CD4-positive, alpha-beta T cell treated with Interferon alpha-2 for 1 hour (primary cell): ENCODE measurements at places on chromosomes 1 and 21.
A peak's percentile ranks its signal among the peaks of the same experiment; 100 is the strongest.

DNA sequence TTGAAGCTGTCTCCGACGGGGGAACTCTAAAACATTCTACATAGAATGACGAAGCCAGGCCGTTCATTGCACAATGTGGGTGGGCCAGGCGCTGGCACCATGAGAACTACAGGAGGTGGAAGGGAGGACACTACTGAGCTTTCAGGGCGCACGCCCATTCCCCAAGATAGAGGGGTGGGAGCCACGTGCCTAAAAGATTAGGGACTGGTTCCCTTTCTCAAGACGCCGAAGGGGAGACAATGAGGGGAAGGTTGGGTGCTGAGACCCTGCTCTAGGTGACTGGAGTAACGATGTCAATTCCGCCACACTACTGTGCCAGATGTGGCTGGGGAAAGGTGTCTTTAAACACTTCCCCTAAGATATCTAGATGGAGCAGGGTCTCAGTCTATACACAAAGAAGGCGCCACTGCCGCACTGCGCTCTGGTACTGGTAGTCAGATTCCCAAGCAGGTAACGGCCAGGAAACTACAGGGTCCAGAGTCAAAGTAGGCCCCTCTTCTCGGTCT is 782 bp downstream of the CSDE1 start:
- DNase-seq: peak; percentile 27

DNA sequence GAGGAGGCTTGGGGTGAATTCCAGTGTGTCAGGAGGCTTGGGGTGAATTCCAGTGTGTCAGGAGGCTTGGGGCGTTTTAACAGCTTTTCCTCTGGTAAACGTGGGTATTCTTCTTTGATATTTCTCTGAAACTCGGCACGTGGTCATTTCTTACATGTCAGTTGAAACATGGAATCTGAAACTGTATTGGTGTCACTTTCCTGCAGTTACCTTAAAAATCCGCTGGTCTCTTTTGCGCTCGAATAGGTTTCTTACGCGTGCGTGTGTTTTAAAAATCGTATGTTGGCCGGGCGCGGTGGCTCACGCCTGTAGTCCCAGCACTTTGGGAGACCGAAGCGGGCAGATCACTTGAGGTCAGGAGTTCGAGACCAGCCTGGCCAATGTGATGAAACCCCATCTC is 33.5 kb downstream of the PRKCZ start:
- no peak for DNase-seq

- peak; percentile 40 for DNase-seq
Observed at GRCh38 chr1:33455539-33456501, 16.6 kb upstream of the ZSCAN20 start.

DNA sequence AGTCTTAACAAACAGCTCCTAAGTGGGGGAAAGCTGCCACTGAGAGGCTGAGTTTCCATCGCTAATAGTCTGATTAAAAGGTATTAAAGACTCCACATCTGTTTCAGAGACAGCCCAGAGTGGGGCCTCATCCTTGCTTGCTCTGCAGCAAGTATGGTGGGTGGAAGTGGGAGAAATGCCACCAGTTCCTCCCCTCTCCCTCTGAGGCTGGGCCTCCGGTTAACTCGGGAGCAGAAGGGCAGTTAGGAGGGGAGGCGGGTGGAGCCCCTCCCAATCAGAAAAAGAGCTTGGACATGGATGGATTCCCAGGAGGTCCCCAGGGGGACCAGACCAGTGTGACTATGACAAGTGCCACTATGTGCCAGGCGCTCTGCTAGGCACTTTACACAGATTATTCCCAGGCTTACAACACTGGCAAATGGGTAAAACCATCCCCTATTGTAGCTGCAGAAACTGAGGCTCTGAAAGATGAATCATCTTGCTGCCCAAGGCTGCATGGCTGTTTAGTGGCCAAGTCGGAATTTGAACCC is 11.4 kb upstream of the ASCL5 start:
- DNase-seq: no peak

GRCh38 chr1:153805042-153805745 is 30.0 kb downstream of the SLC27A3 start:
- DNase-seq: peak; percentile 87

DNA sequence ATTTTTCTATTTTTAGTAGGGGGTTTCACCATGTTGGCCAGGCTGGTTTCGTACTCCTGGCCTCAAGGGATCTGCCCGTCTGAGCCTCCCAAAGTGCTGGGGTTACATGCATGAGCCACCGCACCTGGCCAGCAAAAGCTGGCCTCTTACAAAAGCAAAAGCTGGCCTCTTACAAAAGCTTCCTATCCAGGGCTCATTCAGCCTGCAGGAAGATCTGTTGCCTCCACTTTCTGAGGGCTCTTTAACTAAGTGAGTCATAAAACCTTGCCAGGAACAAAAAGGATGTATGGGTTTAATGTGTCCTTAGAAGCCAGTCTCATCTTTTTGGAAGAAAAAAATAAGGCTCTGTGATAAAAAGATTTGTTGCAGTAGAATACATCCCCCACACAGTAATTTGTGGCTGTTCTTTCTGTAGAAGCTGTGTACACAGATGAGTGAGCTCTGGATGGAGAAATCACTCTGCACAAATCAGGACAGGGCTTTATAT is 15.0 kb downstream of the HTR1D start:
- no peak for DNase-seq

- DNase-seq: no peak
Observed at GRCh38 chr1:6859415-6860343, 74.4 kb downstream of the CAMTA1 start.

- no peak for DNase-seq
Observed at GRCh38 chr1:2203671-2204414, 9.3 kb upstream of the FAAP20 start.

DNA sequence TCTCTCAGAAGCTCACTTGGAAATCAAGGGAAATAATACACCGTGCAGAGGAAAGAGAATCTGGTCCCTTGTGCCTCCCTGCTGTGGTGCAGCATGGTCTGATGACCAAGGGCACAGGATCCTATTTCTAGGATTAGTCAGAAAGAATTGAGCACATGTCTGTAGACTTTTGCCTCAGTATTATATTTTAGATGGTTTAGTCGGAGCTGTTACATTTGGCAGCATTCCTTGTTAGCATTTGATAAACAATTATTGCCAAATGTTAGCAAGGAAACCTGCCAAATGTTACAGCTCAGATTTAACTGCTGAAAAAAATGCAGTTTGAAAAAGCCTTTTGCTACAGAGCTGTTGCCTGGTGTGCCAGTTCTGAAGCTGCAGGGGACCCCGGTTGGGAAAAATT is 183.5 kb upstream of the DPYD start:
- DNase-seq: no peak

DNA sequence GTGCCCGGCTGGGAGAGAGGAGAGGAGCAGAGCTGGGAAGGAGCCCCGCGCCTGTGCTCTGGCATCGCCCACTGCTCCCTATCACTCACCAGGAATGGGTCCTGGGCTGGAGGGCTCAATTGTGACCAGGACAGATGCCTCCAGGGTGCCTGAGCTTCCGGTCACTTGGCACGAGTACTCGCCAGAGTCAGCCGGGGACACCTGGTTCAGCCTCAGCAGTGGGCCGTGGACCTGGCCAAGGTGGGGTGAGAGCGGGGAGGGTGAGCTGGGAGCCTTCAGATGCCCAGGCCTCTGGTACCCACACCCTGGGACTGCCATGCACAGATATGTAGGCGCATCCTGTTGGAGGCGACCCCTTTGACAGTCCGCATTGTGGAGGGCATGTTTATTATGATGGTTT is 31.1 kb downstream of the LDLRAD2 start:
- no peak for DNase-seq

- no peak for DNase-seq
Observed at GRCh38 chr1:27487966-27488884, 1.7 kb downstream of the WASF2 start.

DNA sequence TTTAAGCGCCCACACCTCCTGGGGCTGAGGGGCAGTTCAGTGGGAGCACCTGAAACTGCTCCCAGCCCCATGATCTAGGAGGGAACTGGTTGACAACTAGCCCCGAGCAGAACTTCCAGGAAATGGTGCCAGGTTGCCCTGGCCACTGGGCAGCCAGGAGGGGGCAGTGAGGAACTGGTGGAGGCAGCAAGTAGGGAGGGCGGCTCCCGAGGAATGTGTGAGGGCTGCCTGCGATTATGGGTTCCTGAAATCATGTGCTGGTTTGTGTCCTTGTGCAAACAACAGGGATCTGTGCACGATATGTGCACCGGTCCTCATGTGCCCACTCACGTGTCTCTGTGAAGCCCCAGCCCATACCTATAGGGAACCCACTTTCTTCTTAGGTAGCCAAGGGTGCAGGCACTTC is 9.9 kb downstream of the GPR3 start:
- DNase-seq: no peak

GRCh38 chr1:119080586-119080985 is 59.9 kb downstream of the WARS2 start:
- no peak for DNase-seq

- DNase-seq: no peak
Observed at GRCh38 chr1:112188611-112189010, 199.1 kb upstream of the KCND3 start.

- no peak for DNase-seq
Observed at GRCh38 chr1:41812453-41812852, 106.3 kb downstream of the HIVEP3 start.

- DNase-seq: no peak
Observed at GRCh38 chr1:159952932-159953331, 1.1 kb downstream of the SLAMF9 start.

- DNase-seq: peak; percentile 95
Observed at GRCh38 chr1:114346480-114347029, 164.4 kb downstream of the TRIM33 start.

GRCh38 chr1:28642056-28642846 is 616 bp downstream of the TAF12 start:
- DNase-seq: no peak

DNA sequence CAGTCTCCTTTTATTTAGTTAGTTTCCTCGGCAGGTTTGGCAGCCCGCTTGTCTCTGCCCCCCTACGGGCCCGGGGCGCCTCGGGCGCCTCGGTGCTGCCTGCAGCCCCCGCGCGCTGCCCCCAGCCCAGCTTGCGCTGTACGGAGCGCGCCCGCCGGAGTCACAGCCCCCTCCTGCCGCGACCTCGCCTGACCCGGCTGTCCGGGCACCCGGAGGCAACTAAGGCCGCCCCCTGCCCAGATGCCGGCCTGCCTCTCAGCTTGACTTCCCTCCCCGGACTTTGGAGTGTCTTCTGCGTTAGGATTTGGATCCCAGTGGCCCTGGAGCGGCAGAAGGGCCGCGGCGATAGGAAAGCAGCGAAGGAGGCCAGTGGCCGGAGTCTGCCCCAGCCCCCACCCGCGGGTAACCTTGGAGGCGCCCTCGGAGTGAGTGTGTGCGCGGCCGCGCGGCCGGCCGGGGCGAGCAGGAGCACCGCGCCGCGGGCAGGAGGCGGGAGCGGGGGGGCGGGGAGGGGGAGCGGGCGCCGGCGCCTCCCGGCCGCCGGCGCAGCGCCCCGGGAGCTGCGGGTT is 7.6 kb downstream of the CDKN2C start:
- DNase-seq: no peak

DNA sequence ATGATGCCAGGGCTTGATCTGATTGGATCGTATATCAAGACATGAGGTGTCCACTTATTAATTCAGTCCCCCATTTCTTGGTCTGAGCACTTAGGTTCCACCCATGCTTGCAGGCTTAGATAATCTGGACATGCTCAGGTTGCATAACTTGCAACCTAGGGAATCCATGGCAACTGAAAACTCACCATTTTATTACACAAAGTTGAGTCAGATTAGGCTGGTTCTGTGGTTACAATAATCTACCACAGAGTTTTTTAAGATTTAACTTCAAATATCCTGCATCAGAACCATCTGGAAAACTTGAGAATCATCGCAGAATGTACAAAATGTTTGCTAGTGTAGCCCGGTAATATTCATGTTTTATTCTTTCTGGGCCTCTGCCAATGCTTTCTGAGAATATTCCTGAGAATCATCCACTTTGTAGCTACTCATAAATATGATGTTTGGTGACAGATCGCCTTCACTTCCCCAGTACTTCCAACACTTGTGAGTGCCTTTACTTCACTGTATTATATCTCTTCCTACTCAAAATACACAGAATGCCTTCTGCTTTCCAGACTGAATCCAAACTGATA is 707.2 kb upstream of the ADAMTS5 start:
- DNase-seq: no peak

DNA sequence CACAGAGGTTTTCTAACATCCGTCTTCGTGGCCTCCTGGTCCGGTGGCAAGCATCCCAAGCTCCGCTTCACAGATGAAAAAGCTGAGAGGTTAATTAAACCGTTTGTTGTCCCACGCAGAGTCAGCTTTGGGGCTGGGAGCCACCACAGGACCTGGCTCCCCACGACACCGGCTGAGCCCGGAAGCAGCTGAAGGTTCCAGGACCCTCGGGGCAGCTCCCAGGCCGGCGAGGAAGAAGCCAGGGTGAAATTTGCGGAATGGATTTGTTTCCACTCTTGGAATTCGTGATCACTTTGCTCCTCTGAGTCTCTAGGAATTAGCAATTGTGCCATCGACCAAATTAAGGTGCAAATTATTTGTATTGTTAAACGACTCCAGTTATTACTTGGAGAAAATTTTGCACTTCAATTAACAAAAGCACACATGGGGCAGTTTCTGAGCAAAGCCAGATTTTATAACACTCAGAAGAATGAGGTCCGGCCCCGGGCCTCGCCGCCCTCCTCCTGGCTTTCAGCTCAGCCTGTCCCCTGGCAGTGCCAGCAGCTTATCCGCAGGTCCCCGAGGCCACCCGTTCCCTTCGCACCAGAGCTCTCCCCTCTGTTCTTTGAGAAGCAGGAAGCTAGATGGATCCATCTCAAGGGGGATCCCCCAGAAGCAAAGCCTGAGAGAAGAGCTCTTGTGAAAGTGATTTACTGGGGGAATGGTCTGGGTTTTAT is 69.1 kb downstream of the SIK1 start:
- no peak for DNase-seq

GRCh38 chr1:106027871-106028270 is 1028.6 kb upstream of the PRMT6 start:
- DNase-seq: no peak

DNA sequence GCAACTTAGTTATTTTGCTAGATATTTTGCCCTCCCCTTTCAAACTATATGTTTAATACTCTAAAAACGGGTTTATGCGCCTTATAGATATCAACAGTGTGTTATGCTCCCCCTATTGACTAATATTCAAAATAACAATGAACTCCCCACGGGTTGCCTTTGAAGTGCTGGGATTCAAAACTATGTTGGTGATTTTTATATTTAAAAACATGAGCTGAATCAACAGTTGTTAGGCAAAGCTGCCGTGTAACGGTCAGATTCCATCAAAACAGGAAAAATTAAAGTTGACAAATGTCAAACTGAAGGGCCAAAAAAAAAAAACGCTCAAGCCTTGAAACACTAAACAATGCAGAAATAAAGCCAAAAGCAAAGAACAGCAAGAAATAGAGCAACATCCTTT is 2.5 kb downstream of the TGFBR3 start:
- DNase-seq: peak; percentile 63
